ENCODE measurements at places on chromosomes 6 and 20.

DNA sequence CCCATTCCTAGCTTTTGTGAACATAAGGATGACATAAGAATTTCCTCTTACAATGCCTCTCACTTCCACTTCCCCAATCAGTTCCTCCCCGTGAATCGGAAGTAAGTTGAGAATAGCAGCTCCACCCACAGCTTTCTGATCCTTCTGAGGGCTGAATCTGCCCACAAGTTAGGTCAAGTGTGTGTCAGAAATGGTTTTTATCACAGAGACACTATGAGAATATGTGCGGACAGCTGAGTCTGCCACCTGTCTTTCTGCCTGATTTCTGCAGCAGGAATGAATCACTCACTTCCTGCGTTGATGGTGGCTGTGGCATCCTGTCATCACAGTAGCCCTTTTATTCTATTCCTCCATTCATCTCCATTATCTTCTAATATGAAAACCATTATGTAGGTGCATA is 70.2 kb downstream of the RIN2 start:
- no peak for DNase-seq

- DNase-seq = no peak
Observed at GRCh38 chr6:7153789-7154188, 46.0 kb downstream of the RREB1 start.

DNA sequence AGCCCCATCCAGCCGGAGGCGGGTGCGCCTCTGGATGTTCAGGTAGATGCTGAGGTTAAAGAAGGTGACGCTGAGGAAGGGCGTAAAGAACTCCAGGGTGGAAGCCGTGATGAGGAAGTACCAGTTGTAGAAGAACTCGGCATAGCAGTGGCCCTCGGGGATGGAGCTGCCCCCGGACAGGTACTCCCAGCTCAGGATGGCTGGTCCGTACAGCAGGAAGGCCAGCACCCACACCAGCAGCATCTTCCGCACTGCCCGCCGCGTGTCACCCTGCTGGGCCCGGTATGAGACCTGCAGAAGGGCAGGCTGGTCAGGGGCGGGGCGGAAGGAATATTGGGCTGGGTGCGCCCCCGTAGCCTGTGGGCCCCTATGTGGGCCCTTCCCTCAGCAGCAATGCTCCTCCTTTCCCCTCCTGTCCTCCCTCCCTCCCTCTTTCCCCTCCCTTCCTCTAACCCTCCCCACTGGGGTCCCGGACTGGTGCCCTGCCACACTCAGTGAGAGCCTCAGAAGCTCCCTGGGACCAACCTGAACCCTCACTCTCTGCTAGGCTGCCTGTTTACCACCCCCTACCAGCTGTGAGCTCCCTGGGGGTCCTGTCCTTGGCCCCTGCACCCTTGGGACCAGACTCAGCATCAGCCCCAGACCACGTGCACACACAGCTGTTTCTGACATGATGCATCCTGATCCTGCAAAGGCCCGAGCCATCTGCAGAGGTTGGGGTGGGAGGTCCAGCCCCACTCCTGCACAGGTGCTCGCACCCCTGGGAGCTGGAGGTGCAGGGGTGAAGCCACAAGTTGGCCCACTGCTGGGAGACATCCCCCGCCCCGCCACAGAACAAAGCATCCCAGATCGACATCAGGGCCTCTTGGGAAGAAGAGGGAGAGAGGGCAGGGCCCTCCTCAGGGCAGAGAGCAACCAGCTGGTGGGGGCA is 3.2 kb downstream of the HRH3 start:
- DNase-seq = no peak

DNA sequence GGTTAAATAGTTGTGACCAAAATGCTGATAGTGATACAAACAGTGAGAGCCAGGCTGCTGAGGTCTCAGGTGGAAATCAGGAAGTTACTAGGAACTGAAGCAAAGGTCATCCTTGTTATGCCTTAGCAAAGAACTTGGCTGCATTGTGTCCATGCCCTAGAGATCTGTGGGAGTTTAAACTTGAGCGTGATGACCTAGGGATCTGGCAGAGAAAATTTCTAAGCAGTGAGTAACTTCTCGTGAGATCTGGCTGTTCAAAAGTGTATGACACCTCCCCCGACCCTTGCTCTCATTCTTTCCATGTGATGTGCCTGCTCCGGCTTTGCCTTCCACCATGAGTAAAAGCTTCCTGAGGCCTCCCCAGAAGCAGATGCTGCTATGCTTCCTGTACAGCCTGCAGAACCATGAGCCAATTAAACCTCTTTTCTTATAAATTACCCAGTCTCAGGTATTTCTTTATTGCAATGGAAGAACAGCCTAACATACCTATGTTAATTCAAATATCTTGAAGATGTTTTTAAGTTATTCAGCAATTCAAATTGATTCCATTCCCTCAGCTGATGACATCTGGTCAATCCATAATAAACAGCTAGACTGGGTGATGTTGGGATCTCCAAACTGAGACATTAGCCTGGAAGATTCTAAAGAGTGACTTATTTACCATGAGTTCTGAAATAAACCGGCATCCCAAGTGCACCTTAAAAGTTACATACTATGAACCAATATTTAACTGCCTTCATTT is 33.8 kb downstream of the KIF16B start:
- DNase-seq = no peak

- DNase-seq = no peak
Observed at GRCh38 chr6:12265296-12265695, 24.9 kb upstream of the EDN1 start.

- DNase-seq = no peak
Observed at GRCh38 chr6:143087856-143088255, 27.2 kb downstream of the AIG1 start.

GRCh38 chr6:31575335-31575901 is at the start of gene TNF:
Gene TNF (plus strand): TSS chr6:31575565. CDS start chr6:31575742, 177 bp downstream.
- no peak for DNase-seq

DNA sequence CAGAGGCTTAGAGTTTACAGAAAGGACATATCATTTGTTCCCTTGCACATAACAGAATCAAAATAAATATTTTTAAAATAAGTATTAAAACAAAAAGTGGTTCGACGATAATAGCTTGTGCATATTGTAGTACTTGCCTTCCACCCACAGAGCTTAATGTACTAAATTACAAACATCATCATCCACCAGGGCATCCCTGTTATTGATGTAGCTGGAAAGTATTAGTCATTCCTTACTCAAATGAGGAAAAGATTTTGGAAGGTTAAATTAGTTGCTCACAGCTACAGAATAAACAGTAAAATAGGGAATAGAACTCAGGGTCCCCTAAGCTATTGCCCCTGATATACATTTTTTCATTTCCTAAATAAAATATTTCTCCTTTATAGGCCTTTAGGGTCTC is 150.3 kb downstream of the PTPRK start:
- no peak for DNase-seq

DNA sequence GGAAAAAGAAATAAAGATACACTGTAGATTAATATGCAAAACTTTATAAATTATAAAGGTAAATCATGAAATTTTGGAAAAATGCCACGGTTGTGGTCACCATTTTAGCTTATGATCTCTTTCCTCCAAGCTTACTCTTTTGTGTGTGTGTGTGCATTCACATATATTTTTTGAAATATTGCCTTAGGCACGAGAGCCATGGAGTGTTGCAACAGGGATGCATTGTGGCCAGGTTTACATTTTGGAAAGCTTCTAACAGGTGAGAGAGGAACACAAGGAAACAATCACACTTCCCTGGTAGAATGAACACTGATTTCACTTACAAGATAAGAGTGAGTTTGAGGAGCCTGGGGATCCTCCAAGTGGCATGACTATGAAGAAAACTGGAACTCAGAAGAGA is 214.5 kb upstream of the TENT5A start:
- DNase-seq = no peak

DNA sequence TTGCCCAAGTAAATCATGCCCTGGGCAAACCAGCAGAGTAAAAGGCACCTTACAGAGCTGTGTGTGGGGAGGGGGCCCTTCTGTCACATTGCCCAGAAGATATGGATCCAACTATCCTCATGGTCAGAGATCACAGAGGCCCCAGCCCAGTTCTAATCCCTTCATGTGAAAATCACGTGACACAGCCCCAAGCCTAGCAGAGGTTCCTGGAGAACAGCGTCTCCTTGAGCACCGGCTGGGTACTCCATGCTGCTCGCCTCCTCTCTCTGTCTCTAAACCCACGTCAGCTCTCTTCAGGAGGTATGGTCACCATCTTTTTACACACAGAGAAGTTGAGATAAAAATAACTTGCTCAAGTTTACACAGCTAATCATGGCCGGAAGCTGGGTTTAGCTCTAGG is 230.2 kb downstream of the ANKRD60 start:
- DNase-seq = no peak

- no peak for DNase-seq
Observed at GRCh38 chr6:77354581-77354980, 108.7 kb downstream of the HTR1B start.

- DNase-seq = no peak
Observed at GRCh38 chr20:44850272-44850671, 35.2 kb upstream of the YWHAB start.

GRCh38 chr20:1426231-1426849 is 33.5 kb upstream of the FKBP1A start:
- no peak for DNase-seq

- no peak for DNase-seq
Observed at GRCh38 chr6:140572867-140573266, 1198.4 kb upstream of the CITED2 start.

Data from NCI-H1436 treated with DMSO at 0.1 percent for 48 hours (cell line).